ENCODE measurements at places on chromosomes 5 and 9.

- no peak for DNase-seq
Observed at GRCh38 chr9:703392-703791, 138.1 kb upstream of the DMRT1 start.

GRCh38 chr5:91366551-91366950 lies 16.6 kb downstream of the ARRDC3 start:
- DNase-seq, result no peak

- no peak for DNase-seq
Observed at GRCh38 chr9:107541523-107541922, 52.0 kb upstream of the KLF4 start.

DNA sequence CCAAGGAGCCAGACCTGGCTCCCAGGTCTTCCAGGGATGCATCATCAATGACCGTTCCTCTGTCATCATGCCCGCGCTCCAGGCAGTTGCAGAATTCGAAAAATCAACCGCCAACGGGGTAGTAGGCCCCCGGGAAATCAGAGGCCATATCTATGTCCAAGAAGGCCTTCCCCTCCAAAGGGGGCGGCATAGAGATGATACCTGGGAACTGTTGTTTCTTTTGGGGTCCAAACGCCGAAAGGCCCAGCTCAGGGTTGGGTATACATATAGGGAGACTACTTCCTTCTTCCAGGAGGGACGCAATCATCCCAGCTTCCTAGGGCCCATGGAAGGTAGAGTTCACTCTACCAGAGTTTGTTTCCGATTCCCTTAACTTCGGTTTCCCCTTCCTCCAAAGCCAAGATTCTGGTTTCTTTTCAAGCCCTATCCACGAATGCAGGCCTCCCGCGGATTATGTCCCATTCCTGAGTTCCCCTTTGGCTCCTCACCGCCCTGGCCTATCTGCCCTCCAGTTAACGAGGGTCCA lies 754 bp downstream of the DCAF12 start:
- peak; percentile 57 for DNase-seq

All from hematopoietic multipotent progenitor cell treated with erythropoietin and hydrocortisone succinate and interleukin-3 and kit ligand, for 6 days (in vitro differentiated cells).